ENCODE measurements at places on chromosomes 3 and 15.

- DNase-seq, result peak; percentile 87
Measured at GRCh38 chr3:141875374-141875892, 1.0 kb upstream of the ATP1B3 start.

GRCh38 chr15:91496754-91497691 lies 356.5 kb upstream of the SLCO3A1 start:
- DNase-seq, result no peak

GRCh38 chr3:129936757-129937156 lies 37.8 kb upstream of the TRH start:
- peak; percentile 4 for DNase-seq

DNA sequence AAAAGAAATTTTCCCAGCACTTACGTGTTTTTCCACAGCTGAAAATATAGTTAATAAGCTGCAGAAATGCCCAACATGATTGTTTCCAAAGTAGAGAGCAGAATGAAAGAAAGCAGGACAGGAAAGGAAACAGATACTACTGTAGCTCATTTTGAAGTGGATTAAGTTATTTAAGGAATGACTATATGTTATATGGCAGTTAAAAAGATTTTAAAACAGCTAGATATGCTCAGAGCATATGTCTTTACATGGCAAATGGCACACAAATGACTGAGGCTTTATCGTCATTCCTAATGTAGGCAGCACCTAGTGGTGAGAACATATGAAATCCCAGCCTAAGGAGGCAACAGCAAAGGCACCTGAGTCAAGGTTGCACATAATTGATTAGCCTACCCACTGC lies 106.6 kb upstream of the SEMA6D start:
- no peak for DNase-seq

DNA sequence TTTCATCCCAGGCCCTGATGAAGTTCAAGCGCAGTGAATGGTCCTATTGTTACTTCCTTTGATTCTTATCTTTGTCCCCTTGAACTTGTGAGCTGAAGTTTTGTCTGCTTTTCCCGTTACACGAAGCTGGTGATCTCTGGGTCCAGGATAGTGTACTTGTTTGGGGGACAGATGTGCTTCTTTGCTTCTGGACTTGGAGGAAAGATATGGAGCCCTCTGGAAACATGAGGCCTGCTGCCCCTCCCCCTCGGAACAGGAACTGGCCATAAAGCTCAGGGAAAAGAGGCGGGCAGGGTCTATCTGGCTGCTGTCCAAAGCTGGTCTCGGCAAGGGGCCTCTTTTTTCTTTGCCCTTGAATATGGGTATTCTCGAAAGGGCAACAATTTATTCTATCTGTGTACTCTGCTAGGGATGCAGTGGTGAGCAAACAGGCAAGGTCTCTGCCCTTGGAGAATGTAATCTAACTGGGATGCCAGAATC lies 47.6 kb downstream of the IDH2 start:
- no peak for DNase-seq

DNA sequence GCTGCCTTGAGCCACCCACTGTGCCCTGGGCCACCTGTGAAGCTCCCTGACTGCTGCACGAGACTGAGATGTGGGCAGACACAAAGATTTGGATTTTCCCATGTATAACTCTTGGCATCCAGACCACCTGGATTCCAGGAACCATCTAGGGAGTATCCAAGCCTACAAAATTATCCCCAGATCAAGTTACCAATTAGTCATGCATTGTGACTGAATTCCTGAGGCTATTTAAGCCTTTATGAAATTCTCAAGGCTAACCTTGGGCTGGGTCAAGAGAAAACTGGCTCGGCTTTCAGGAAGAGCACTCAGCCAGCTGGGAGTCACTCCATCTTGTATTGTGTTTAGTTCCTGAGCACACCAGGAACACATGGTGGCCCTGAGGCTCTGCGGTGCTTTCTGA lies 13.3 kb upstream of the ATP13A5 start:
- DNase-seq, result no peak

- DNase-seq, result no peak
Measured at GRCh38 chr3:48190911-48191310, 2.7 kb upstream of the CDC25A start.

DNA sequence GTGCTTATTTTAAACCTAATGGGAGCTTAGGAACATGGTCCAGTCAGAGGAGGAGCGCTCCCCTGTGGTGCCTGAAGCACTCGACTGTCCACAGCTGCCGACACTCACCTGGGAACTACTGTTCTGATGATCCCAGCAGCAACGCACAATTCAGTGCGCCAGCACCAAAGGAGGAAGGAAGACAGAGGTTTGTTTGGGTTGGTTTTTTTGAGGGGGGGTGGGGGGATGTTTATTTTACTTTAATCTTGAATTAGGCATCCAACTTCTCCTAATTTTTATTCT lies 48.8 kb upstream of the VGLL4 start:
- DNase-seq, result no peak

- DNase-seq, result no peak
Measured at GRCh38 chr15:101612676-101613075, 39.5 kb downstream of the TM2D3 start.

DNA sequence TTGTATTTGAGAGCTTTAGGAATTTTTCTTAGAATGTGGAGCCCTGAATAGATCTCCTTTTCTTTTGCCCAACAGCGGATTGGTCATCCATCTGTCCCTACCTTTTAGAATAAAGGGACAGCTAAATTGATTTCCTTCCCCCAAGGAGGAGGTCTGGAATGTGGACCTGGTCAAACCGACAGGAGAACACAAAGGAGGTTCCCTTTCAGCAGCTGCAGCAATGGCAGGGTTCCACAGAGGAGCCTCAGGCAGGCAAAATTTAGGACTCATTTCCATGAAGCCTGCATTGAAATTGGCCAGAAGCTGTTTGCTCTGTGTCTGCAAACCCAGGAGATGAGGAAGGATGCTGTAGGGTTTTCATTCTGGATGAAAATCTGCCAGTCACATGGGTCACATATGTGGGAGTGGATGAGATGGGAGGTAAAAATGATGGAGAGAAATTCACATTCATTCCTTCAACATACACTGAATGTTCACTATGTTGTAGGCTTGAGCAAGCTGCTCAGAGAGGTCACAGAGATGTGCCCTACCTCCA lies 77.3 kb downstream of the LRTM1 start:
- DNase-seq, result no peak

DNA sequence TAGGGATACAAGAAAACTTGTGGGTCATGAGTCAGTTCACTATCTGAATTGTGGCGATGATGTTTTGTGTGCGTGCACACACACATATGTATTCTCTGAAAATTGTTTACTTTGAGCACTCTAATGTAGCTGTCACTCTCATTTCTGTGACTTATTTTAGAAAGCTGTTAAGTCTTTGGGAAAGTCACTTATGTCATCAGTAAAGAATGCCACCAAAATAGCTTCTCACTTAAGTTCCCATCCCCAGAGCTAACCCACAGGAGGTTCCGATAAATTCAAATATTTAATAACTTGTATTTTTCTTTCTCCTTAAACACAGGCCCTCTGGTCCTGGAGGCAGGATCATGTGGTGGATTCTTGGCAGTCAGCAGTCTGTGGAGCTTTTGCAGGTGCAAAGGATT lies 138.3 kb downstream of the LRIG1 start:
- DNase-seq, result no peak

GRCh38 chr3:9791790-9792404 lies 376 bp downstream of the TADA3 start:
- DNase-seq, result no peak

- DNase-seq, result no peak
Measured at GRCh38 chr3:12345584-12346494, 57.0 kb downstream of the PPARG start.

GRCh38 chr3:50594253-50594785 lies 17.3 kb downstream of the CISH start:
- DNase-seq, result no peak

DNA sequence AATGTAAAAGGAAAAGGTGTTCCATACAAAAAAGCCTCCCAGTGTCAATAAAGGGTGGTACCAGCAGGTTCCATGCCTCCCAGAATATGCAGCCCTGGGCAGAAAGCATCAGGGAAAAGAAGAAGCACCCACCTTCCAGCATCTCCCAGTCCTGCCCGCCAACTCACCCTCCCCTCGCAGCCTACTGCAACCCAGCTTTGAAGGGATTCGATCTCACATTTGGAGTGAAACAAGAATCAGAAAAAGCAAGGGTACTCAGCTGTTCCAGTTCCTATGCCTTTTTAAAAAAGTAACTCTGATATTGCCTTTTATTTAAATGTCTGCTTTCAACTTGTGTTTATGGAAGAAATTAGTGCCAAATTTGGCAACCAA lies 166.9 kb downstream of the ADAMTS17 start:
- no peak for DNase-seq

DNA sequence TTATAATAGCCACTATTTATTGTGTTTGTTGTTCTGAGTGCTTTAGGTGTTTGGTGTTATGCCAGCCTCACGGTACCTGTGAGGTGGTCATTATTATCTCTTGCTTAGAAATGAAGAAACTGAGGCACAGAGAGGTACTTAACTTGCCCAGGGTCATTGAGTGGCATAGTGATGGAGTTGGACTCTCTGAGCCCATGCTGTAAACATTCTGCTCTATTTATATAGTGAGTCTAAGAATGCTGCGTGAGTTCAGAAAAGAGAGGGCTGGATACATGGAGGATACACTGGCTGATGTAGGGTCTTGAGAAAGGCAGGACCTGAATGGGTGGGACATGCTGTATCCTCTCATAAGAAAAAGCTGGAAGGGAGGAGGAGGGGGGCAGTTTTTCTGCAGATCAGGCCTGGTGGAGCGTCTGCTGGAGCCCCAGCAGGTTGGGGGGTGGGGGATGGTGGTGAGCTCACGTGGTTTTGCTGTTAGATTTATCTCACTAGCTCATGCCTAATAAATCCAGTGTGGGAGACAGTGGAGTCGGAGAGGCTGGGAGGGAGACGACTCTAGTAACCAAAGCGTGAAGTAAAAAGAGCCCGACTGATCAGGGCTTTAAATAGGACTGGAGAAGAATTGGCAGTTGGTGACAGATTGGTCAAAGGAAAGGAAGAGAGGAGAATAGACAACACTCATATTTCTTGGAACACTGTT lies 16.0 kb downstream of the MED12L start:
- no peak for DNase-seq

- no peak for DNase-seq
Measured at GRCh38 chr3:128378631-128379347, 87.9 kb downstream of the DNAJB8 start.

- DNase-seq, result peak; percentile 61
Measured at GRCh38 chr15:74635228-74635627, 19.6 kb downstream of the CLK3 start.

DNA sequence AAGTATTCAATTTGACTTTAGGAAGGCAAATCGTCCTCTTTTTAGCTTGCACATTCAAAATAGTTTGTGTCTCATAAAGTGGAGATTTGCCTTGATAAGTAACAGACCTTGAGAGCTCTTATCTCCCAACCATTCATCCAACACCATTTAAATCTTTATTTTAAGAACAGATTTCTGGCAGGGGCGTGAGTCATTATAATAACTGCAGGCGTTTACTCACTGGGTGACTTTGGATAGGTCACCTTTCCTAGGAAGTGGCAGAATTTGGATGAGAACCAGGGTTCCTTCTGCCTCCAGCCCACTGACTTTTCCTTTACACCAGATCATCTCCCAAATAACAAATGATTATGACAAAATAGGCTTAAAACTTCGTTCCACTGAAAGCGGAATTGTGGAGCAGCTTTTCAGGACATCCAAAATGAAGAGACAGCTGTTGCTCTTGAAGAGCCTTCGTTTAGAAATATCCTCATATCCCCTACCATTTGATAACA lies 5.0 kb downstream of the LMCD1 start:
- DNase-seq, result no peak

- no peak for DNase-seq
Measured at GRCh38 chr3:55682461-55682860, 195.4 kb upstream of the WNT5A start.

DNA sequence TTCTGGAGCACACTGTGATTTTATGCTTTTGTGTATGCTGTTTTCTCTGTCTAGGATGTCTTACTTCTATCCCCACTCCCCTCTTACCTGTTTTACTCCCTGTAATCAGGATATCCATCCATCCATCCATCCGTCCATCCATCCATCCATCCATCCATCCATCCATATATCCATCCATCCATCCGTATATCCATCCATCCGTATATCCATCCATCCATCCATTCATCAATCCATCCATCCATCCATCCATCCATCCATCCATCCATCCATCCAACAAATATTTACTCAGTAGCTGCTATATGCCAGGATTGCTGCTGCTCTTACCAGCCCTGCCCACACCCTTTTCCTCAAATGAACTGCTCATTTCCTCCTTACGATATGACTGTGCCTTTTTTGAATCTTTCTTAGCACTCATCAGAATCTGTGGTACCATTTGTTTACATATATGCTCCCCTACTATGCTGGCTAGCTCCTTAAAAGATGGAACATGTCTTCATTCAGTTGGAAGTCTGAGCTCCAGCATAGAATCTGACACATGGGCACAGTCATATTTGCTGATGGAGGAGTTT lies 35.2 kb downstream of the USP13 start:
- no peak for DNase-seq

DNA sequence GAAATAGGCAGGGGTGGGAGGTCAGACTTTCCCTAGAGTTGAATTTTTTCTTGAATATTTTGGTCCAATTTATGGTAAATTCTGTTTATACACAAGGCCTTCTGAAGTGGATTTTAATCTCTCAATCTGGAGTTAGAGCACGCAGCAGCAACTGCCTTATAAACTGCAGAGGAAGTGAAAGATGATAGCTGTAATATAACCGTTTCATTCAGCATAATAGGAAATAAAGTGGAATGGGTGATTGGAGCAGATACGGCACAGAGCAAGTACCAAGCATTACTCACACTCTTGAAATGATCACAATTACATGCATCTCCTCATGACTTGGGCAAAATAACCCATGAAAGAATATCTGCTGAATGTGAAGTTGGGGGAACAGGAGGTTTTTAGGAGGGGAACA lies 106.8 kb downstream of the ARRDC4 start:
- no peak for DNase-seq

DNA sequence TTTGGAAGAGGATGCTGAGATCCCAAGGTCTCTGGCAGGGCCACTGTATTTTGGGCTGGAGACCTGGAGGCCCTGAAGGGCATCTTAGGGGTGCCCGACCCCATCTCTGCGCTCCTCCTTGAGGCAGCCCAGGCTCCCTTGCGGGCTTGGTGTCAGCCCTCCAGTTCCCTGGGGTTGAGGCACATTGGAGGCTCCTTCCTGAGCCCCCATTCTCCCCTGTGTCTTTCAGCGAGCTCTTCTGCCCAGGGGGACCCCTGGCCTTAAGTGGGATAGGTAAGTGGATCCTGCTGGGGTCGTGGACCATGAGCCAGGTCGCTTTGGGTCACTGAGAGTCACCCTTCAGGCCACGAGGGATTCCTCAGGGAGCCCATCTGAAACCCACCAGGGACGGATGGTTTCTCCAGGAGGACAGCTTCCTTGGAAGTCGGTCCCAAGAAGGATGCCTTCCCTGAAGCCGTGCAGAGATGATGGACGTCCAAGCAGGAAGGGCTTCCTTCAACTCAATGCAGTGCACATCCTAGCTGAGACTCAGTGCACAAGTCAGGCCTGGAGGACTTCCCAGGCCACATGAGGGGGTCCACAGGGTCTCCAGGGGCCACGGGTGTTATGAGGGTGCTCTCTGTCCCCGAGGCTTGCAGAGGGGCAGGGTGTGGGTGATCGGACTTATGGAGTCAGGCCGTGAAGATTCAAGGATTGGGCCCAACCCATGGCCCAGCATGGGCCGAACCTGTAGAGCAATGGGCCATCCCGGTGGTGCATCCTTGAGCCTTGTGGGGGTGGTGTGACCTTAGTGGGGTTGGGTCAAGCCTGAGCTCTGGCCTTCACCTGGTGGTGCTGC lies 224.3 kb downstream of the SNRPN start:
- peak; percentile 14 for DNase-seq

GRCh38 chr3:14740983-14741382 lies 66.0 kb downstream of the C3orf20 start:
- no peak for DNase-seq

GRCh38 chr15:38260077-38260476 lies 7.4 kb downstream of the SPRED1 start:
- DNase-seq, result no peak
